ENCODE measurements at places on chromosomes 16 and 17. TPM values are rescaled to one million over a fixed set of nuclear protein-coding genes. Genes with fewer than 3 reads are reported as not detected.

GRCh38 chr17:42407289-42407836 lies 15.7 kb downstream of the CAVIN1 start:
- peak; percentile 90 for DNase-seq

Gene CPHXL2
- total RNA-seq = not detected

DNA sequence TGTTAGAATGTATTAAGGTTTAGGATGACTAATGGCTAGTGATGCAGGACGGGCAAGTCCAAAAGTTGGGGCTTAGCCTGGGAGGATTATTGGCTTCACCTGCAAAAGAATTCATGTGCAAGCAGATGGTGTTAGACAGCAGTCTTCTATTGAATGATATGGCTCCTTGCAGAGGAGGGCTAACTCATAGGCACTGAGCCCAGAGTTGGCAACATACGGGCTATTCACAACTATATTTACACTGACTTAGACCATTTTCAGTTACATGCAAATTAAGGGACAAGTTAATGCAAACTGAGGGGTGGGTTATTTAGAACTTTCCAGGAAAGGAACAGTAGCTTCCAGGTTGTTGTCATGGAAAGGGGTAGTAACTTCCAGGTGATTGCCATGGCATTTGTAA lies 1017.1 kb upstream of the EEF2KMT start:
- DNase-seq = no peak

DNA sequence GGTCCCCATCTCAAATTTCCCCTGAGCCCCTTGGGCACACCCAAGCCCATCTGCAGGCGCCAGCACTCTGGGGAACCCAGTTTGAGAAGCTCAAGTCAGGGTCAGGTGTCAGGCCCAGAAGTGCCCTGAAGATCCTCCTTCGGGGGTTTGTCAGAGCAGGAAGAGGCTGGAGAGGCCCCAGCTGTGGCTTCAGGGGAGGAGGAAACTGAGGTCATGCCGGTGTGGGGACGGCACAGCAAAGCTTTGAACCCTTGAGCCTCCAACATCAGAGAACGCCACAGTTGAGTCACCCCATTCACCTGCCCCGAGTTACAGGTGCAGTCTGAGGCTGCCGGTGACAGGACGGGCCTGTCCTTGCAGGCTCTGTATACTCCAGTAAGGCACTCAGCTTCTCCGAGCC lies 140.2 kb upstream of the CIBAR2 start:
- DNase-seq = no peak
